Stimulated activated CD4-positive, alpha-beta T cell treated with anti-CD3 and anti-CD28 coated beads, TNF-alpha, amount 100 ng/mL, for 48 hours (primary cell): ENCODE measurements at places on chromosomes 2 and 18.

DNA sequence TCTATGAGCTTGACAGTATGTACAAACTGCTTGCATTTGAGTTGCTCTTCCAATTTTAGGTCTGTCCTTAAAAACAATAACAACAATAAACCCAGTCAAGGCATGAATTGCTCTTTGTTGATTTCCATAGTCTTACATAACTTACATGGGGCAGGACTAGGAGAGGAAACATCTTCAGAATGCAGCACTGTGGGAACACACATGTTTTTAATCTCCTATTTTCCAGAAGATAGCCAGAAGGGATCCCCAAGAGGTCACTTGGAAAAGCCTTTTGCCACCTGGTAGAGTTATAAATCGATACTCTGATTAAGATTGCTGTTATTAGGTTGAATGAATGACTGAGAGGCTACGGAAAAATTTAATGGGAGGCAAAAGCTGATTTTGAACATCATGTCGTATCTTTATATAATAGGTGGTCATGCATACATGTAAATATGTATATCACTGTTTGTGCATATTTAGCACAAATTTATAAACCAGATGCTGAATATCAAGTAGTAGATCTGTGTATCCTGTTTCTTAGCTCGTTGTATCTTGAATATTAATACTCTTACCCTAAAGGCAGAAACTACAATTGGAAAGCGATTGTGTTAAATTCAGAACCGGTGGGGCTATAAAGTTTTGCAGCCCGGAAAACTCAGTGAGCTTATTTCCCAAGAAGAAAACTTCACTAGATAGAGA is 479.4 kb upstream of the TCF4 start:
- no peak for DNase-seq

GRCh38 chr2:102498414-102498813 is 25.4 kb downstream of the SLC9A4 start:
- no peak for DNase-seq

- DNase-seq, result peak; percentile 90
These were observed at the start of gene CCDC150 for GRCh38 chr2:196639180-196640030. CCDC150 (plus strand) TSS chr2:196639715; CDS start chr2:196639767, 52 bp downstream.

DNA sequence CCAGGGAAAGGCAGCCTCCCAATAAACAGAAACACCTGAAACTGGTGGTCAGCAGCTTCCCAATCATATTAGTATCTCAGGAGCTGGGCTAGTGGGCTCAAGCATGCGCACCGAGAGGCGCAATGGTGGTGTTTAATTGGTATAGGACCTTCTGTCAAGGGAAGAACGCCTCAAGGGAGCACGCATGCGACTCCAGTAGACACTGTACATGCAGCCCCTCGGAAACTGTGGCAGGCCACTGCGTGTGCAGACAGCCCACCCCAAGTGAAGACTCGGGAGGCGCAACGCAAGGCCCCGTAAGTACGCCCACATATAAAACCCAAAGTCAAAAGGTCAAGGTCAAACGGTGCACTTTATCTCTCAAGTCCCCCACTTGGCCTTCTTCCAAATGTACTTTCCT is 1405.8 kb downstream of the DPP10 start:
- no peak for DNase-seq

- DNase-seq, result no peak
These were observed 133.6 kb upstream of the MC4R start for GRCh38 chr18:60506190-60506589.

DNA sequence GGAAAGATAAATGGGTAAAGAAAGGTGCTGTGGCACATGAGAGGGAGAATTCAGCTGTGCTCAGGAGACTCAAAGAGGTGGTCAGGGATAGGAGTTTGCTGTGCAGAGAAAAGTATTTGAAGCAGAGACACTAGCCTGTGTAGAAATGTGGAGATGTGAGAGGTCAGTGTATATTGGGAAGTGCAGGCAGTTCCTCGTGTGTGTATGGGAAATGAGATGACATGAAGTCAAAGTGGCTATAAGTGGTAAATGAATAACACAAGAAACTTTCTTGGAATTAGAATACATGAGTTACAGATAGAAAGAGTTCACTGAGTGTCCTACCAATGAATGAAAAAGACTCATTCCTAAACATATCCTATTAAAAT is 11.6 kb downstream of the MAP3K20 start:
- DNase-seq, result no peak

- DNase-seq, result no peak
These were observed 9.5 kb upstream of the SATB2 start for GRCh38 chr2:199467066-199467822.

DNA sequence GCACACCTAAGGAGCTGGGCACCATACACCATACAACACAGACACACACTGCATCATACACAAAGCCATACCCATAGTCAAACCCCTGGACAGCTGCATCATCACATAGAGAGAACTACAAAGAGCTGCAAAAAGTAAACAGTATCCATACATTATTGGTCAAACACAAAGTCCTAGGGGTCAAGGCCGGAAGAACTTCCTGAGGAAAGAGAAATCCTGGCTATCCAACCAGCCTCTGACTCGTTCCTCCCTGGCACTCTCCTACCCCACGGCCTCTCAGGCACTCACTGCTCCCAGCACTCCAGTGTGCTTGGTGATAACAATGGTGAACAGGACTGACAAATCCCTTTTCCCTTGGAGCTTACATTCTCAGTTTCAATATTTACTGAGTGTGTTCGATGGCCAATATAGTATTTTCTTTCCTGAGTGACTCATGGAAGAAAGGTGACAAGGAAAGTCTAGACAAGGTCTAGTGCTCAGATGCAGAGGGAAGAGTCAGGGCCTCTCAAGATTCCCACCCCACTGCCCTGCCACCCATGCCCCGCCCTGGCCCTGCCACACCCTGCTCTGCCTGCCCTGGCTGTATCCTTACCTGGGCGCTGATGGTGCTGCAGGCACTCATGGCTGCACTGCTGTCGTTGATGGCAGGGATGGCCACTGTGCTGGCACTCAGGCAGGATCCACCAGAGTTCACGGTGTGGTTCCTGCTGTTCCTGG is 3.4 kb downstream of the CFAP65 start:
- DNase-seq, result no peak

DNA sequence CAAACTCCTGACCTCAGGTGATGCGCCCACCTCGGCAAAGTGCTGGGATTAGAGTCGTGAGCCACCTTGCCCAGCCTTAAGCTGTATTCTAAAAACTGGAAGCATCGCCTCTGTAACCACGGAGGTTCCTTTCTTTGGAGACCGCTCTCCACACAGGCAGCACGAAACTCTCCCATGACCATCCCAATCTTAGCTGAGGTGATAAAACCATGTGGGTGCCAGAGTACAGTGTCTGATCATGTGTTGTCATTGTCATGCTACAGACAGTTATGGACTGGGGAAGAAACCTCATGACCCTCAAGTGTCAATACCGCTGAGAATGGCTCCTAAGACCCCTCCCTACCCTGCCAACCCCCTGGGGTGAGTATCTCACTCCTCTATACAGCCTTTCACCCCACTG is 41.4 kb upstream of the EPG5 start:
- no peak for DNase-seq

GRCh38 chr18:5073026-5073944 is 123.8 kb downstream of the AKAIN1 start:
- no peak for DNase-seq

DNA sequence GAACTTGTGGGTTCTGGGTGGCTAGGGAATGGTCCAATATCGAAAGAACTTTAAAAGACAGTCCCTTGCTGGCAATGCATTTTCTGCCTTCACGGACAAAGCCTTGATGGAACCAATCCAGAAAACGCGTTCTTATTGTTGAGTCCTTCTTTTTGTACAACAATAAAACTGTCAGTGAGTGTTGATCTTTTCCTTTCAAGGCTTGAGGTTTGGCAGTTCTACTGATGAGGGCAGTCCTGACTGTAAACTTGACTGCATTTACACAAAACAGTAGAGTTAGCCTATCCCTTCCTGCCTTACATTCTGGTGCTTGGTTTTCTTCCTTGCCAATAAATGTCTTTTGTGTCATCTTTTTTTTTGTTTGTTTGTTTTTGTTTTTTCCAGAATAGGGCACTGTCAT is 2.5 kb upstream of the UGT1A7 start:
- DNase-seq, result no peak

- DNase-seq, result no peak
These were observed 645.3 kb upstream of the RAB6C start for GRCh38 chr2:129334128-129334527.

DNA sequence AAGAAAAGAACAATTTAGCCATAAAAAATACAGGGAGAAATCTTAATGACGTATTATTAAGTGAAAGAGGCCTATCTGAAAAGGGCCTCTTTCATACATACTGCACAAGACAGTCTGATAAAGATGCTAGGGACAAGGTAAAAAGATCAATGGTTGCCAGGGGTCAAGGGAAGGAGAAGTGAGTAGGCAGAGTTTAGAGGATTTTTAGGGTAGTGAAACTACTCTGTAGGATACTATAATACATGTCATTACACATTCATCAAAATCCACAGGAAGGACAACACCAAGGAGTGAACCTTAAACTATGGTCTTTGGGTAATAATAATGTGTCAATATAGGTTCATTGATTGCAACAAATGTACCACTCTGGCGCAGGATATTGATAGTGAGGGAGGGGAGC is 289.3 kb downstream of the FSIP2 start:
- DNase-seq, result no peak

GRCh38 chr2:221402072-221402471 is 170.0 kb downstream of the EPHA4 start:
- no peak for DNase-seq

GRCh38 chr2:197209742-197210408 is 100.7 kb downstream of the ANKRD44 start:
- peak; percentile 44 for DNase-seq

DNA sequence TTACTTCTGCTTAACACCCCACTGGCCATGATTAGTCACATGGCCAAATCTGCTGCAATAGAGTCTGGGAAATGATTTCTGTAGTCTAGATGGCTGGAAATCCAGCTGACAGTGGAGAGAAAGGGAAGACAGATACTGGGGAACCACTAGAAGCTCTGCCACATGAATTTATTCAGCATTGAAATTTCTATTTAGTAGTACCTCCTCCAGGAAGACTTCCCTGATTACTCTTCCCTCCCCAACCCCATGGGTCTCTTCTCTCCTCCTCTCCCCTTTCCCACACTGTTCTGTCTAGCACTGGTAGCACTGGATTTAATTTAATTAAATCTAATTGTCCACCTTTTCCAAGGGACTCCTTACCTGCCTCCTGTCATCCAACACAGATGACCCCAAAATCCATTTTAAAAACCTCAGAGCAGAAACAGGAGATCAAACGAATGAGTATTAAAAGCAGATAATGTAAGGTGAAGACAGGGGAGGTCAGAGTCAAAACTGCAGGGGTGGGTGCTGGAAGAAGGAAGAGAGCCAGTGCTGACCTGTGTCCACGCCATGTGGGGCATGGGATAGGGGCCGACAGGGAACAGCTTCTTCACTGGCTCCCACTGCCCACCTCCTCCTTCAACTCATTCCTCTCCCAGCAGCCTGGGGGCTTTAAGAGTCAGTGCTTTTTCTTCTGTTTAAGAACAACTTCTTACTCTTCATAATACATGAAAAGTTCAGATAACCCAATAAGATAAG is 169.2 kb upstream of the HS6ST1 start:
- no peak for DNase-seq

- no peak for DNase-seq
These were observed 32.2 kb upstream of the SPRED2 start for GRCh38 chr2:65464604-65465003.

- DNase-seq, result no peak
These were observed 678.9 kb upstream of the CELF4 start for GRCh38 chr18:38244480-38244879.

GRCh38 chr2:204282525-204282924 is 262.8 kb upstream of the PARD3B start:
- DNase-seq, result no peak

DNA sequence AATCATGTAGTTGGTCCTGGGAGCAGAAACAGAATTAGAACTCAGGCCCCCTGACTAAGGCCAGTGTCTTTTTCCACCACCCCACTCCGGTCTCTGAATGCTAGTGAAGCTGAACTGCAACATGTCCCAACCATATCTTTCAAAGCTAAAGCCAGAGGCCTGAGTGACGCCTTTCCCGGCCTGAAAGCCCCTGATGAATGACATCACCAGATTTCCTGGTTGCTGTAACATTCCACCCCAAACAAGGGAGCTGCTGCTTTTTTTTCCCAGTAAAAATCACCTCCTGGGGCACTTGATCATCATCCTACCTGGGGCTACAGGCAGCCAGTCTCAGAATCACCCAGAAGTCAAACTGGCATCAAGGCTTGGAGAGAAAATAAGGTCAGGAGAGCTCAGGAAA is 162.7 kb downstream of the ARL4C start:
- DNase-seq, result no peak
